ENCODE measurements at places on chromosomes 7 and 10.

DNA sequence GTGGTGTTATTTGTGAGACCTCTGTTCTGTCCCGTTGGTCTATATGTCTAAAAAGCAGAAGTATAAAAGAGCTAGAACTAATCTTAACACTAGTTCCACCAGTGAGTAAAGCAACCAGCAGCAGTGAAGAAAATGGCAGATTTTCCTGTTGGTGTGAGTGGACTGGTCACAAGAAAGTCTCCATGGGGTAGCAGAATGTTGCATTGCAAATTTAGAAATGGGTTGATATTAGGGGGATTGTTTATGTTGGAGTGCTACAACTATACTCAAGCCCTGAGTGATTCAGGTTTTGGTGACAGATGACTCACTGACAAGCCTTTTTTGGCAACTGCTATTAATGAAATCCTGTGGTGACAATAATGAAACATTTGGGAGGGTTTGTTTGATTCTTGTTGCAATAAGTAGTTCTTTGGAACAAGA, 5.6 kb downstream of the AVL9 start:
- no peak for DNase-seq

GRCh38 chr7:83643739-83644138, 5.2 kb downstream of the SEMA3E start:
- no peak for DNase-seq

DNA sequence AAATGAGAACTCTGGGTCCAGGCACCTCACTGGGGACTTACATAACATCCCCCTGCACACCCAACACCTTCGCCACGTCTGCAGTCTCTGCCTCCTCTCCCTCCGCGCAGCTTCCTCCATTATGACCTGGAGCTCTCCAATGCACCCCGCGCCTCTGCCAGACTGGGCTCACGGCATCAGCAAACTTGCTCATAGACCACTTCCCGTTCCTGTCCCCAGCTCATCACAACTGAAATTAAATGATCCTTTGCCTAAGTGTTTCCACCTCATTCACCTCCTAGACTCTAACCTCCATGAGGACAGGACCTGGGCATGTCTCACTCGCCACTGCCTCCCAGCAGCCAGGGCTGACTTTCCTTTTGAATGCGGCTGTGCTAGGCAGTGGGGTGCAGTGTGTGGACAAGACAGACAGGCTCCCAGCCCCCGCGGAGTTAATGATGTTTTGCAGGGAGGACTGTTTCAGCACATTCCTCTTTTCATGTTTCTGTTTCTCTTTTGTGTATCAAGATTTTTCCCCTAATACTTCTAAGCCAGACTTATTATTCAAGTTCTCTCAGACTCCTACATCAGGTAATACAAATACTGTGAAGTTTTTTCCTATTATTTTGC, 18.8 kb downstream of the CHST15 start:
- DNase-seq, result no peak

DNA sequence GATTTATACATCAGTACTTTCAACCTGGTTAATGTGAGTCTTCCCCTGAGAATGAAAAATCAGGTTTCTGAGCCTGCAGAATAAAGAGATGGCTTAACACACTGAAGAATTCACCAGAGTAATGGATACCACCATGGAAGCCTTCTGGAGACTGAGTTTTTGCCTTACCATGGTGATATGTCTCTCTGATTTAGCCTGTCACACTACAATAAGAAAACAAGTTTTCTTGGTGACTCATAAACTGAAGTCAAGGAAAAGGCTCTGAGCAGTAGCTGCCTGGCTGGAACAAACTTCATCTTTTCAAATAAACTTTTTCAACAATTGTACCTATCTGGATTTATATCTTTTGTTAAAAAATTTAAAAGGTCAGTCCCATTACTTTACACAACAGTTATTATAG, 229.0 kb downstream of the PRPF18 start:
- DNase-seq, result no peak

GRCh38 chr7:117982071-117983055, 109.1 kb upstream of the CTTNBP2 start:
- DNase-seq, result no peak

GRCh38 chr7:42960762-42961161, 28.6 kb downstream of the MRPL32 start:
- no peak for DNase-seq

GRCh38 chr7:155545348-155545747, 1.0 kb downstream of the CNPY1 start:
- no peak for DNase-seq

GRCh38 chr10:12180221-12180974, 15.3 kb downstream of the NUDT5 start:
- DNase-seq, result no peak

DNA sequence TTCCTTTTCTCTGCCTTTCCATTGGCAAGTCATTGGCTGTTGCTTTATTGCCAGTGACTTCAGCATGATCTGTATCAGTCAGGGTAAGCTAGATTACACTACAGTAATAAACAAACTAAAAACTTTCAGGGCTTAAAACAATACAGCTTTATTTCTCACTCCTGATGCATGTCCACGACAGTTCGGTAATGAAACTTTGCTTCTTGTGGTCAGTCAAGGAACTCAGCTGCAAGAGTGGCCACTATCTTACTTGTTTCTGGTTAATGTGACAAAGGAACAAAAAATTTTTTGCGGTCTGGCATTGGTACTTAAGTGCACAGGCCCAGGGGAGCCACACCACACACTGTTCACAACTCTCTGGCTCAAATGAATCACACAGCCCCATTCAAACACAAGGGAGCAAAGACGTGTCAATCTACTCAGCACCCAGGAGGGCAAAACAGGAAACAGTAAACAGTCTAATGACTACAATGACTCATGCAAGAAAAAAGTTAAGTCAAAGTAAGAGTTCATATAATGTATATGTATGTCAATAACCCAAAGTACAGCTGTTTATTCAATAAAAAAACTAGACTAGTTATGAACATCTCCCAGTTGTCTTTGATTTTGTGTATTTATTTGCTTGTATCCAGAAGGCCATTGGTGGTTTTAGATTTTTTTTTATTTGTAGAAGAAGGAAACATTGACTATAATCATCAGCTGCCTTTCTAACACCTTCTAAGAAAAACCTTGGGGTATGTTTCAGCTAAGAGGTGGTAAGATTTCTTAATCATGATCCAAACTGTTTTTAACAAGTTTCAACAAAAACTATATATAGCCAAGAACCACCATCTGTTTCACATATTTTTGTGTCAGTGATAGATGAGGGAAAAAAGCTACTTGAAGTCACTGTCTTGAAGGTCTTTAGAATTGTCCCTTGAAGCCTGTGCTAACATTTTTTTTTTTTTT, 134.4 kb upstream of the FAM3C start:
- DNase-seq, result no peak

DNA sequence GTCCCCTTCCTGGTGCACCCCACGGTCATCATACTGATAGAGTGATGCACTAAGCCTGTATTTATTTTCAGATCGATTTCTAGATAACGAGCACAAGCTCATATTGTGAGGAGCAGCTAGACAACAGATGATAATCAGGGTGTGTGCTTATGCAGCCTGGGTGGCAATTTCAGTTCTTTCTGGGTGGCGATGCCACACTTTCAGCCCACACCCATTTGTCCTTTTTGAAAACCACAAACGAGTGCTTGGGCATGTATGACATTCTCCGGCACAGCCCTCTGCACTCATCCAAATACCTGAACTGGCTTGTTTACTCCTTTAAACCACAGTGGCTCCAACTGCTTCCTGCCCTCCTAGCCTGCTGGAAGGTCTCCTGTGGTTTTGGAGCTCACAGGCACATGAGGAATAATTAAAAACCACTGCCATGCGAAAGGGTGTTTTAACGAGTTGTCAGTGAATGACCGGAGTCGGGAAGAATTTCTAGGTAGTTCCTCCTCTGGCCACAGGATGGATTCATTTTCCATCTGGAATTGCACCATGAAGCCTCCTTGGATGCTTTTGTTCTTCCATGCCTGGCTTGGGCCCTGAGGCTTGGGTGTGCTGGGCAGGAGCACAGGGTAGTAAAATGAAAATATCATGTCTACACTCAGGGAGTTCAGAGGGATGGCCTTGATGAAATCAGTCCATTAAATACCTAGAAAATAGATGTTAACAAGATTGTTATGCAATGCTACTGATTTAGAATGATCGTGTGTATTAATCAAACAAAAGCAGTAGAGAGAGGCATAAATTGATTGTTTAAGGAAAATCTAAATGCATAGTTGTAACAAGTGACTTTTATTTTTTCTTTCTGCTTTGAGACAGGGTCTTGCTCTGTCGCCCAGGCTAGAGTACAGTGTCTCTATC, 52.4 kb upstream of the ITGB1 start:
- DNase-seq, result no peak

GRCh38 chr7:149716932-149717307, 56.5 kb downstream of the ZNF467 start:
- DNase-seq, result no peak

- no peak for DNase-seq
These were observed 98.4 kb upstream of the HABP2 start for GRCh38 chr10:113454341-113455061.
